Suppressor macrophage treated with lipopolysaccharide for 1 hour (primary cell): ENCODE measurements at places on chromosomes 2 and 18.

- DNase-seq = no peak
These were observed 150.9 kb downstream of the ACTR3 start for GRCh38 chr2:114040826-114041225.

GRCh38 chr18:79724299-79725080 is 44.9 kb downstream of the CTDP1 start:
- no peak for DNase-seq

- DNase-seq = peak; percentile 64
These were observed 49.1 kb downstream of the KCNIP3 start for GRCh38 chr2:95346231-95346737.

DNA sequence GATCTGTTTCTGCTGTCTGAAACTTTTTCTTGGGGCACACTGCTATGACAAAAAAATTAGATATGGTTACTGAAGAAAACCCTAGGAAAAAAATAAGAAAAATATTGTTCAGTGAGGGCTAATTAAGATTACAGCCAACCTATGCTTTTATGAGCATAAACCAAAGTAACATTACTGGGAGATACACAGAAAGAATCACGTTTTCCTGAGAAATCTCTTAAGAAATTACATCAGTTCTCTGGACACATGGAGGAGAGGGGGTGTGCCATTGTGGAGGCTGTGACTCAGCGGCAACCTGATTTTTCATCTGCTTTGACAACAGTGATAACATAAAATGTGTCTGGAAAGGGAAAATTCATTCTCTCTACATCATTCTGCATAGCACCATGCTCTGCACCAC is 13.4 kb upstream of the NMI start:
- no peak for DNase-seq

GRCh38 chr2:43906448-43907109 is 67.8 kb downstream of the ABCG8 start:
- DNase-seq = no peak
